Stimulated activated CD4-positive, alpha-beta T cell treated with anti-CD3 and anti-CD28 coated beads, Interleukin-4, amount 100 ng/mL, for 4 hours (primary cell): ENCODE measurements at places on chromosomes 3 and 15.

DNA sequence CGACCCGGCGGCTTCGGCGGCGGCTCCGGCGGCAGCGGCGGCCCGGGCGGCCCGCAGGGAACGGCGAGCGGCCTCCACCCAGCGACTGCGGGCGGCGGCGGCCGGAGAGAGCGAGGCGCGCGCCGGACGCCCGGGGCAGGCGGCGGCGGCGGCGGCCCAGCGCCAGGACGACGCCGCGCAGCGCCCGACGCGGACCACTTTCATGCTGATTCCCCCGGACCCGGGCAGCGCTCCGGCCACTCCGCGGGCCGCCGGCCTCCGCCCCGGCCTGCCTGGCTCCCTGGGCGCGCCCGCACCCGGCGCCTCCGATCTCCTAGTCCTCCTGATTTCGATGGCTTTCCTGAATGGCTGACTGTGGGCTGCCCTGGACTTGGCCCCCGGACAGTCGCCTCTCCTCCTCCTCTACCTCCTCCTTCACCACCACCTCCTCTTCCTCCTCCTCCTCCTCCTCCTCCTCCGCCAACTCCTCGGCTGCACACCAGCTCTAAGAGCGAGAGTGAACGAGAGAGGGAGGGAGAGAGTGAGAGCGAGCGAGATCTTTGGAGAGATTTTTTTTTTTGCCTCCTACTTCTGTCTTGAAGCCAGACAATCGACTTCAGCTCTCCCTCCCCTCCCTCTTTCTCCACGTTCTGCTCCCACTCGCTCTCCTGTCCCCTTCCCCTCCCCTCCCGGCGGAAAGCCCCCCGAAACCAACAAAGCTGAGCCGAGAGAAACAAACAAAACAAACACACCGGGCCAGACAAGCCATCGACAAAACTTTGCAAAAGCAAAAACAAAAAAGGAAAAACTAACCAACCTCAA lies 844 bp downstream of the NR2F2 start:
- DNase-seq: no peak

DNA sequence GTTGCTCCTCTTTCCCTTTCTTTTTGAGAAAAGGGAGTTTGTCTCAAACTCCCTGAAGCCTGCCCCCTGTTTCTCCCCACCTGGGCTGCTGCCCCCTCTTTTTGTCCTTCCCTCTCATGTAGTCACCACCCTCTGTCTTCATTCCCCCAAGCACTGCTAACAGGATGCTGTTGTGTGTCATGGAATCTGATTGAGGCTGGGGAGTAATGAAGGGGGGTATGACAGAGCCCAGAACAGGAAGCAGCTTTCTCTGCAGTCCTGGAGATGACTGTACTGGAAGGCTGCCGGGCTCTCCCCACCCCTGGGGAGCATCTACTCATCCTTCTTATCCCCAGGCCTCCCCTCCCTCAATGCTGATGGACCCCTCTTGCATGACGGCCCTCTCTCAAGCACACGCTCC lies 181.6 kb downstream of the ABHD5 start:
- DNase-seq: no peak

GRCh38 chr15:74368121-74368520 lies 675 bp upstream of the CYP11A1 start:
- no peak for DNase-seq

GRCh38 chr15:40746916-40747418 lies 8.1 kb downstream of the RMDN3 start:
- DNase-seq: no peak

DNA sequence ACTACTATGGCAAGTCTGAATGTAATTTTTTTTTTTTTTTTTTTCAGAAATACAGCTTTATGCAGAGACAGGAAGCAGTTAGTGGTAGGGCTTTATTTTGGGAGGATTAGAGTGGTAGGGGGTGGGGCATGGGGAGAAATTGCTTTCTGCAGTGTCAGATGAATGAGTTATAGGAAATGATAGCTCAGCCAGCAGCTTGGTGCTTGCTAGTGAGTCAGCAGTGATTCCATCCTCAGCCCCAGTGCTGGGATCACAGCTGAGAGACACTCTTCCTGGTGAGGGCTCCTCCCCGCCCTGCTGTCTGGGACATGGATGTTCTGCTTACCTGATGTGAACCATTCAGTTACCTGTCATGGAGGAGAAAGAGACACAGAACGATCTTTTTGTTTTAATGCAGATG lies 39.6 kb downstream of the SEMA6D start:
- no peak for DNase-seq

- DNase-seq: no peak
These were observed 14.4 kb downstream of the FBLN2 start for GRCh38 chr3:13563321-13563720.

- DNase-seq: no peak
These were observed 38.6 kb upstream of the RAB6B start for GRCh38 chr3:133934073-133934970.

GRCh38 chr15:72271895-72272212 lies 500 bp downstream of the PARP6 start:
- no peak for DNase-seq
